ENCODE measurements at places on chromosomes 3 and 15.

DNA sequence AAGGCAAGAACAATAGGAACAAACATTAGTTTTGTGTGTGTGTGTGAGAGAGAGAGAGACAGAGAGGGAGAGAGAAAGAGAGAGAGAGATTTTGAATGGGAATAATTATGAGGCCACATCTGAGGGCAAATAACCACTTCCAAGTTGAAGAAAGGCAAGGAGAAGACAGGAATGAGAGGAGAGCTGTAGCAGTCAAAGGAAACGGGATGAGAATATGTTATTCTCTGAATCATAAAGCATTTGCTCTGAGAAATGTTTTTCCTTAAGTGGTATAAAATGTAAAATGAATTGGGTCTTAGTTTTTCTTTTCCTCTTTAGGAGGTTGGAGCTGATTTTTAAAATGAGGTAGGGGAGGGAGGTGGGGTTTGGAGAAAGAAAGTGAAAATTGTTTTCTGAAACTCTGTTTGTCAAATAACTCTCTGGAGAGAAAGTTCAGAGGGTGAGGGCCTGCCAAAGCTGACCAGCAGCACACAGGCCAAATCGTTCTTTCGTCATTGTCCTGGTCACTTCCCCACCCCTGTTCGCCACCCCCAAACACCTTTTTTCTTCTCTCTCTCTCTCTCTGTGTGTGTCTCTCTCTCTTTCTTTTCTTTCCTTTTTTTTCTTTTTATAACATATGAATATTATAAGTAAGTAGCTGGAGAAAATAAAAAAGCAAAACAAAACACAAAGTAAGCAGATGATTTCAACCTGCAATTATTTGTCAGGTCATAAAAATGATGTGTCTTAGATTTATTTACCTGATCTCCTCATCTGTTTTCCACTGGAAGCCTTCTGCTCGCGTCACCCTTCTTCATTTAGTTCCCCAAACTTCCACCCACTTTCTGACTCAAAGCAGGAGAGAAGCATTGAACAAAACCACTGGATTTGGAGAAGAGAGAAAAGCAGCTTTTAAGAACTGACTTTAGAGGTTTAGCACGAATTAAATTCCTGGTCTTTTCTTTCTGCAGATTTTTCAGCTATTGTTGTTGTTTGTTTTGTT lies 110.6 kb downstream of the LPP start:
- H3K27ac ChIP-seq = no peak overlapping the region
- peaks cover 6% of the 10 kb centered on the region for H3K4me1 ChIP-seq
- DNase-seq = no peak
- H3K27me3 ChIP-seq = no peaks in the 10 kb centered on the region

DNA sequence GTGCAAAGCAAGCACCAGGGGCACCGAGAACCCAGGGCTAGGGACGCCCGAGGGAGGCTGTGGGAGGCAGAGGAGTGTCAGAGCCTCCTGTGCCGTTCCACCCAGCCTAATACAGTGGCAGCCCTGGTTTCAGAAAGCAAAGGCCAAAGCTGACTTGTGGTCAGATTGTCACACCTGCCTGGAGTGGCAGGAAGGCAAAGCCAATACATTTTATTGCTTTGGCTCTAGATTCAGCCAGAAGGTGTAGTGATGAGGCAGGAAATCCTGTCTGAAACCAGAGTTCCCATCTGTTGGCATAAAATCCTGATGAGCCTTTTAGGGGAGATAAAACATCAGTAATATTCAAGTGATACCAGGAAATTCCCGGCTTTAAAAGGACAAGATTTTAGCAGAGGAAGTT lies 168.3 kb downstream of the SLCO3A1 start:
- H3K4me1 ChIP-seq = peaks cover 11% of the 10 kb centered on the region
- H3K27me3 ChIP-seq = no peaks in the 10 kb centered on the region
- H3K4me3 ChIP-seq = no peak overlapping the region

DNA sequence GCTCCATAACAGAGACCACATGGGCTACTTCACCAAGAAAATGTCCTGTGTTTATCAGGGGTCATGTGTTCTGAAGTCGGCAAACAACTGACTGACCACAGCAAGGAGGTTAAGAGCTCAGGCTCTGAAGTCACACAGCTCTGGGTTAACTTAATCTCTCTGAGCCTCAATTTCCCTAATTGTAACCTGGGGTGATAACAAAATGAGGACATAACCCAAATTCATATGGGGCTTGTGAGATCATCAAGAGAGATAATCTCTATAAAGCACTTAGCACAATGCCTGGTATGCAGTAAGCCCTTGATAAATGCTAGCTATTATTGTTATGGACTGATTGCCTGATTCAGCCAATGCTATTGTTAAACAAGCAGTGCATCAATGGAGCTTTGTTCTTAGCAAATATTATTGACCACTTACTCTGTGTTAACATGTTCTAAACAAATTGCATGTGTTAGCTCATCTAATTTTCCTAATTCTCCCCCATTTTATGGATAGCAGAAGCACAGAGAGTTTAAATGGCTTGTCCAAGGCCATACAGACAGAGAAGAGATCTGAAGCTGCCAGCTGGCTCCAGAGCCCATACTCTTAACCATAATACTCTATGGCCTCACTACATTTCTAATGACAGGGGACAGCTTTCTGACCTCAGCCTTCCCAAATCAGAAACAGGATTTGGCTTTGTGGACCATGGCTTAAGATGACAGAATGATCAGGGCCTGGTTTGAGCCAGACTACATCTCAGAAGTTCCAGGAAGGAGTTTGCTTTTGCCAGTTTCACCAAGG lies 78.3 kb downstream of the SHQ1 start:
- no peak for DNase-seq
- no peaks in the 10 kb centered on the region for H3K27me3 ChIP-seq
- H3K4me1 ChIP-seq = peaks cover 5% of the 10 kb centered on the region
- peaks cover 7% of the 10 kb centered on the region for H3K36me3 ChIP-seq
- no peak overlapping the region for H3K27ac ChIP-seq
- H3K4me3 ChIP-seq = no peak overlapping the region

- H3K27me3 ChIP-seq = peaks cover 21% of the 10 kb centered on the region
- no peak overlapping the region for H3K4me3 ChIP-seq
- H3K27ac ChIP-seq = no peak overlapping the region
- no peak for DNase-seq
- peaks cover under 1% of the 10 kb centered on the region for H3K4me1 ChIP-seq
Observed at GRCh38 chr3:16173283-16174025, 1.0 kb upstream of the GALNT15 start.

DNA sequence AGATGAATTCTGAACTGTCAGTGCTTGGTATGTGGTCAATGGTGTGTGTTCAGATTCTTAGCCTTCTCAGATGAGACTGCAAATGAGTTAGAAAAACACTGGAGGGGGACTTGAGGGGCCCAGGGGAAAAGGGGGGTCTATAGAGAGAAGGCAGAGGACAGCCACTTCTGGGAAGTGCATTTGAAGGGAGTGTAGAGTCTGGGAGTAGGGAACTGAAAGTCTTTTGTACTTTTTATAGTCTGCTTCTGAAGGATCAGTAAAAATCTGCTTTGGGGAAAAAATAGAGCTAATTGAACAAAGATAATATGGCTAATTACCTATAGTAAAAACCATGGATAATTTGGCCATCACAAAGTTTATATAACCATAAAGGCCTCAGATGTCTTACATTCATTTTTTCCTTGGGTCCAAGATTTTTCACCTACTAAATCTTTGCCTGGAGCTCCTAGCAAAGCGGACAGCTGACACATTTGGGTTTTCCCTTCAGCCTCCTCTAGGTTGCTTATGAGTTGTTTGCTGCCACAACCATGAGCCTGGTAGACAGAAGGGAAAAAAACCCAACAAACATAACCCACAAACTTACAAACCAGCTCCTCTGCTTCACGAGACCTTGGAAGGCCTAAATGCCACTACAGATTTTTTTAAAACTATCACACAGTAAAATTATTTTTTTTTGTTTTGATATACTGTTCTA lies 48.8 kb downstream of the CD86 start:
- H3K27me3 ChIP-seq = no peaks in the 10 kb centered on the region
- H3K27ac ChIP-seq = no peak overlapping the region
- H3K36me3 ChIP-seq = no peaks in the 10 kb centered on the region
- no peak for DNase-seq
- H3K4me1 ChIP-seq = peaks cover 26% of the 10 kb centered on the region

- no peak overlapping the region for H3K4me3 ChIP-seq
- no peaks in the 10 kb centered on the region for H3K27me3 ChIP-seq
- no peak overlapping the region for H3K27ac ChIP-seq
- H3K36me3 ChIP-seq = no peaks in the 10 kb centered on the region
Observed at GRCh38 chr3:87696124-87697013, 362.4 kb downstream of the CGGBP1 start.

DNA sequence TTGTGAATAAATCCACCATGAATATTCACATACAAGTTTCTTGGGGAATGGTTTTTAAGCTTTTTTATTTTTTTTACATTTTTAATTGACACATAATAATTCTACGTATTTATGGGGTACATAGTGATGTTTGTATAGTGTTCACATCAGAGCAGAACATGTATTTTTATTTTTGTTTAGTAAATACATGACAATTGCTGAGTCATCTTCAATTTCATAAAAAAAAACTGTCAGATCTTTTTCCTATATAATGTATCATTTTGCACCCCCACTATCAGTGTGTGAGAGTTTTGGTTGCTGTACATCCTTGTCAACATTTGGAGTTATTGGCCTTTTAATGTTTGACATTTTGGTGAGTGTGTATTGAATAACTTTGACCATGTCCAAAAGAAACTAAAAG lies 39.9 kb upstream of the FILIP1L start:
- H3K27ac ChIP-seq = no peak overlapping the region
- no peak for DNase-seq
- H3K36me3 ChIP-seq = peaks cover 33% of the 10 kb centered on the region
- H3K27me3 ChIP-seq = no peaks in the 10 kb centered on the region
- no peak overlapping the region for H3K4me3 ChIP-seq
- peaks cover 2% of the 10 kb centered on the region for H3K4me1 ChIP-seq

- no peak overlapping the region for H3K4me3 ChIP-seq
- no peaks in the 10 kb centered on the region for H3K27me3 ChIP-seq
- H3K27ac ChIP-seq = peak overlapping the region; percentile 78
- H3K4me1 ChIP-seq = peaks cover 22% of the 10 kb centered on the region
- peak; percentile 19 for DNase-seq
Observed at GRCh38 chr15:38508647-38509046, 54.7 kb downstream of the FAM98B start.

GRCh38 chr15:85615930-85616329 lies 178.8 kb downstream of the KLHL25 start:
- no peak overlapping the region for H3K27ac ChIP-seq
- peaks cover 17% of the 10 kb centered on the region for H3K4me1 ChIP-seq
- H3K36me3 ChIP-seq = peaks cover 8% of the 10 kb centered on the region
- no peaks in the 10 kb centered on the region for H3K27me3 ChIP-seq

- no peaks in the 10 kb centered on the region for H3K36me3 ChIP-seq
- peak overlapping the region; percentile 23 for H3K4me3 ChIP-seq
- H3K4me1 ChIP-seq = peaks cover 27% of the 10 kb centered on the region
- no peaks in the 10 kb centered on the region for H3K27me3 ChIP-seq
- H3K27ac ChIP-seq = peak overlapping the region; percentile 60
Observed at GRCh38 chr15:74390647-74391288, 23.3 kb upstream of the CYP11A1 start.

- peaks cover 4% of the 10 kb centered on the region for H3K27me3 ChIP-seq
- no peak overlapping the region for H3K4me3 ChIP-seq
- H3K4me1 ChIP-seq = no peaks in the 10 kb centered on the region
- H3K27ac ChIP-seq = no peak overlapping the region
Observed at GRCh38 chr3:64327100-64327804, 102.0 kb upstream of the PRICKLE2 start.

DNA sequence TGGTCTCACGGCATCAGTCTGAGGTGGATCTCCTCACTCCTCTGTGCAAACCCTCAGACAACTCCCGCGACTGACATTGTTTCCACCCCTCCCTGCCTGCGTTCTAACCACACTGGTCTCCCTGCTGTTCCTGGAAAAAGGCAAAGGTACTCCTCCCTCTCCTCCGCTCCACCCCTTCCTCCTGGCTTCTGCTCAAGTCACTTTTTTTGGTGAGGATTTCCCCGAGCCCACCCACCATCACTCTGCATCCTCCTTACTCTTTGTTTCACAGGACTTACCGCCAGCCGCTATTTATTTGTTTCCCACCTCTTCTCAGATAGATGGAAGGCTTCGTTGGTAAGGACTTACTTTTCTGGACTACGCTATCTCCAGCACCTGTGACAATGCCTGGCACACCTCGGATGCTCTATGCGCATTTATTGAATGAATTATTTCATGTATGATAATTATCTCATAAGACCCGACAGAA lies 25.6 kb downstream of the PRR23E start:
- H3K4me1 ChIP-seq = no peaks in the 10 kb centered on the region
- no peak for DNase-seq
- H3K36me3 ChIP-seq = no peaks in the 10 kb centered on the region
- H3K27ac ChIP-seq = no peak overlapping the region
- H3K27me3 ChIP-seq = peaks cover 8% of the 10 kb centered on the region
- no peak overlapping the region for H3K4me3 ChIP-seq

GRCh38 chr3:104523136-104523535 lies 843.6 kb upstream of the ALCAM start:
- H3K4me3 ChIP-seq = no peak overlapping the region
- H3K27ac ChIP-seq = no peak overlapping the region
- H3K4me1 ChIP-seq = no peaks in the 10 kb centered on the region

GRCh38 chr15:38516626-38517025 lies 48.0 kb downstream of the RASGRP1 start:
- peaks cover 24% of the 10 kb centered on the region for H3K4me1 ChIP-seq
- H3K27me3 ChIP-seq = no peaks in the 10 kb centered on the region
- peak overlapping the region; percentile 53 for H3K27ac ChIP-seq
- H3K4me3 ChIP-seq = no peak overlapping the region
- peaks cover 72% of the 10 kb centered on the region for H3K36me3 ChIP-seq
- DNase-seq = no peak

- no peaks in the 10 kb centered on the region for H3K27me3 ChIP-seq
- peaks cover 2% of the 10 kb centered on the region for H3K4me1 ChIP-seq
- no peak overlapping the region for H3K27ac ChIP-seq
- H3K4me3 ChIP-seq = no peak overlapping the region
Observed at GRCh38 chr3:114361391-114361790, 67.6 kb downstream of the TIGIT start.

DNA sequence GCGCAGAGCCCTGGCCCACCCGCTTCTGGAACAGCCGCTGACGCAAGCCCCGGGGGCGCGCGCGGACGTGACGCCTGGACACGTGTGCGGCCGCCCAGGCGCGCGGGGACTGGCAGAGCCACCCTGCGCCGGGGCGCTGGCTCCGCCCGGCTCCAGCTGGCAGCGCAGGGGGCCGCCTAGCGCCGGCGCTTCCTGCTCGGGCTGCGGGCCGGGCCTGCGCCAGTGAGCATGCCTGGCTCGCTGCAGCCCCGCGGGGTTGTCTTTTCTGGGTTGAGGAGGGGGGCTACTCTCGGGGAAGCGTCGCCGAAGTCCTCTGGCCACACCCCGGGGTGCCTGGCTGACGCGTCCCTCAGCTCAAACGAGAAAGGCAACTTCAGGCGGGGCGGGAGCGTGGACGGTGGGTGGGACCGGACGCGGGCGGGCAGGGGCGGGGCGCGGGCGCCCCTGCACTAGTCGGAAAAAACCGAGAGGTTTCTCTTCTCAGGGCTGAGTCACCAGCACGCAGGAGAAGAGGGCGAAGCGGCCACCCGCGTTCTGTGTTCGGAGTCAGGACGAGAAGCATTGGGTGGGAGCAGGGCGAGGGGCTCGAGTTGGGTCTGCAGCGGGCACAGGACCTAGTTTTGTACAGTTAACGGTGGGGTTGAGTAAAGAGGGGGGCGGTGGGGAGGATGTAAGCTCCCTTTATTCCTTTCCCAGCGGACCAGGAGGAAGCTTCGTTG lies at the start of gene SIAH2:
Gene SIAH2 (minus strand): TSS at position 48 of the 719 bp plus-strand sequence. CDS start 320 bp downstream, outside the sequence.
- peak within 1 kb of the TSS; percentile 100 for H3K27ac ChIP-seq
- H3K4me3 ChIP-seq = peak within 1 kb of the TSS; percentile 98
- no peaks in the 10 kb centered on the region for H3K27me3 ChIP-seq
- peaks cover 41% of the 10 kb centered on the region for H3K4me1 ChIP-seq
- peak; percentile 94 for DNase-seq

GRCh38 chr3:64176461-64176996 lies 48.7 kb downstream of the PRICKLE2 start:
- H3K36me3 ChIP-seq = no peaks in the 10 kb centered on the region
- no peak overlapping the region for H3K4me3 ChIP-seq
- no peak for DNase-seq
- H3K27ac ChIP-seq = no peak overlapping the region
- H3K27me3 ChIP-seq = no peaks in the 10 kb centered on the region
